ENCODE measurements at places on chromosomes 3 and 15.

DNA sequence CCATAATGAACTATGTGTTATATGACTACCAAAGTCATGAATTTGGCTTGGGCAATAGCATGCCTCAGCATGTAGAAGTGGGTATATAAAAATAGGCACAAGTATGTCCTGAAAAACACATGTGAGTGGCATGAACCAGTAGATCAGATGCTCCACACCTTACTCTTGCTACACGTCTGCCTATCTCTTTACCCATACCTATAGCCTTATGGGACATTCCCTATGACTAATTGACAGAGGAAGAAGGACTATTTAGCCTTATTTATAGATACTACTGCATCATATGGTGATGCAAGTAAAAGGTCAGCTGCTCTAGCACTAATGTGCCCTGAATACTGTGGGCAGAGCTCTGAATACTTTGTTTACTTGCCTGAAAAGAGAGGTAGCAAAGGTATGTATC is 81.0 kb upstream of the ZPLD1 start:
- DNase-seq = no peak

GRCh38 chr3:127320529-127321121 is 32.8 kb upstream of the PRR20G start:
- peak; percentile 20 for DNase-seq

GRCh38 chr3:77404871-77405270 is 365.0 kb downstream of the ROBO2 start:
- DNase-seq = no peak

GRCh38 chr15:71312194-71312708 is 197.0 kb downstream of the THSD4 start:
- DNase-seq = no peak

GRCh38 chr3:104977719-104978118 is 389.0 kb upstream of the ALCAM start:
- no peak for DNase-seq

Data from NB4 (cell line).